SK-N-DZ (cell line): ENCODE measurements at places on chromosomes 2 and 18.

DNA sequence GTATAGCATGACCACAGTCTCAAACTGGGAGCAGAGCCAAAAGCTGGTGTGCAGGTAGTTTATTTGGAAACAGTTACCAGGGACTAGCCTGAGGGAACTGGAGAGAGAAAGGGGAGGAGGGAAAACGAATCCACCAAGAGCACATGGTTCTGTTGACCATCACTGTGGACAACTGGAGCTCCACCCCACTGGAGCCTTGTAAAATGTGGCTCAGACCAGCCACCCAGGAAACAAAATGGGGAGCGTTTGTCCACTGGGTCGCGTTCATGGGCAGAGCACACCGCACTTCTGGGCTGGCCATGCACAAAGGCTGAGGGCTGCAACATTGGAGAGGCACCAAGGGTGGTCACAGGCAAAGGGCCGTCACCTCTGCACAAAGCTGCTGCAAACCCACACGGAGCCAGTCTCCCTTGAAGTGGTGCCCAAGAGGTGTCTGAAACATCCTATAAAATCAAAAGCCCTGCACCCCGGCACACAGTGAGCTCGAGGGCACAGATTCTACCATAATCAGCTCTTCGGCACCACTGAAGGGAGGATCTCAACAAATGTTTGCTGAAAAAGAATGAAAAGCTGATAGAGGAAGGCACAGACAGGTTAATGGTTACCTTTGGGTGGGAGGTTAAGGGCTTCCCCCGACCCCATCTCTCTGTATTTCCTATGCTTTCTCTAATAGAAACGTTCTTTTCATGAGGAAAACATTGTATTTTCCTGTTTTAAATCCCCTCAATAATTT lies 192.9 kb downstream of the INHBB start:
- no peak for DNase-seq

GRCh38 chr2:67346718-67347407 lies 50.3 kb upstream of the ETAA1 start:
- no peak for DNase-seq

DNA sequence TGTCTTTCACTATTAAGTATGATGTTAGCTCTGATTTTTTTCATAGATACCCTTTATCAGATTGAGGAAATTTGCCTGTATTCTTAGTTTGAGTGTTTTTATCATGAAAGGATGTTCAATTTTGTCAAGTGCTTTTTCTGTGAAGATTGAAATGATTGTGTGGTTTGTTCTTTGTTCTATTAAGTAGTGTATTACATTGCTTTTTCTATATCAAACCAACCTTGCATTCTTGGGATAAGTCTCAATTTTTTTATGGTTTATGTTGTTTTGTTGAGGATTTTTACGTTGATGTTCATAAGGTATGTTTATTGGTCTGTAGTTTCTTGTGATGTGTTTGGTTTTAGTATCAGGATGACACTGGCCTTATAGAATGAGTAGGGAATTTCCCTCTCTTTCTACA lies 19.1 kb downstream of the PDK1 start:
- DNase-seq, result no peak

DNA sequence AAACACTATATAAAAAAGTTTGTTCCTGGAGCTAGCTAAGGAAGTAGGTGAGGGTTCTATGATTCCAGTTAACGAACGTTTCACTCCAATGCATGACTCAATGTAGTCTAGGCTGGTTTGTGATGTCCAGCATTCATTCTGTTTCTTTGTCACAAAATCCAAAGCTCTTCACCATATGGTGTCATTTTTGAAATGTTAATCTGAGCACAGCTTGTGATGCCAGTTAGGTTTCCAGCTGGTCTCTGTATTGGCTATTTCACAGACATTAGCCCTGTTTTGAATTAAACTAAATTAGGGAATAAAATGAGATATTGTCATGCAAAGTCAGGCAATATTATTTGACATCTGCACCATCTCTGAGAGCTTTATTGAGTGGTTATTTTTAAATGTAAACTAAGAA lies 159.4 kb downstream of the RBM43 start:
- DNase-seq, result no peak

GRCh38 chr2:137950238-137950637 lies 14.0 kb upstream of the HNMT start:
- no peak for DNase-seq

DNA sequence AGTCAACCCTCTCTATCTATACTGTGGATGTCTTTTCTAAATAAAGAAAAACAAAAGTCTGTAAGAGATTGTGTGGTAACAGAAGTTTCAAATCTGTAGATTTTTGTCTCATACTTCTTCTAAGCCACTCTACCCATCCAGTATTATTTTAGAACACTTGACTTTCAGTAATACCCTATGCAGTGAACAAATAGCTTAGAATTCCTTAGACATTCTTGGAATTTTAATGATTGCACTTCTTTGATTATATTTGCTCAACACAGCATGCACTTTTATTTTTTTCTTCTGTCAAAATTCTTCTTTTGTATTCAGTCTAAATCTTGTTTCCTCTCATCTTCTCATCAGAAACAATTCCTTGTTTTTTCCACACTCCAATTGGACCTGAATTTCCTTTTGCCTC lies 1080.2 kb downstream of the SUCLG1 start:
- no peak for DNase-seq

DNA sequence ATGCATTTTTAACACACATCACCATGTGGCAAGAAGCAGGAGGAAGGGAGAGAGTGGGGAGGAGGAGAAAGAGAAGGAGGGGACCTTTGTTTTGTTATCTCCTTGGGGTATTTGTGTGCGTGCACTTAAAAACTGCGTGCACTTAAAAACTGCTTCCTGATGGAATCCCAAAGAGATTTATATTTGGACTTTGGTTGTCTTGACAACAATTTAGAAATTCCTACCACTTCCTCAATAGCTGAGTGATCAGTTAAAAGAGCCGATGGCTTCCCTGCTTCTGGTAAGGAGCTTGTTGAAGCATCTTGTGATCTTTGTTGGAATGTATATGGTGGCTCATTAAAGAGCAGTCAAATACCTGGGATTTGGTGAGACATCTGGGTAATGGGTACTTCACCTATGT lies 4.5 kb downstream of the RAB31 start:
- no peak for DNase-seq

DNA sequence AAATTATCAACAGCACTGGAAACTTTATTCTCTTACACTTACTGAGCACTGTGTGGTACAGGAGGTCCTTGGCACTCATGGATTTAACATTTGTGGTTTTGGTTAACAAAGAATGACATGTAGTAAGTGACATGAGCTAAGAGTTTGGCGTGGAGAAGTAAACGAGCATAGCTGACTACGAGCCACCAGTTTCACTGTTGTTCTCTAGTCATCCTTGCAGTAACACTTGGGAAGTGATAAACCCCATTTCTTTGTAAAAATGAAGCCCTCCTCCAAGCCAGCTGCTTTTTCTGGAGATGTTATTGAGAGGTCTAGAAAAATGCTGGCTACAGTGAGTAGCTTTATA lies 32.7 kb downstream of the QPCT start:
- DNase-seq, result no peak

DNA sequence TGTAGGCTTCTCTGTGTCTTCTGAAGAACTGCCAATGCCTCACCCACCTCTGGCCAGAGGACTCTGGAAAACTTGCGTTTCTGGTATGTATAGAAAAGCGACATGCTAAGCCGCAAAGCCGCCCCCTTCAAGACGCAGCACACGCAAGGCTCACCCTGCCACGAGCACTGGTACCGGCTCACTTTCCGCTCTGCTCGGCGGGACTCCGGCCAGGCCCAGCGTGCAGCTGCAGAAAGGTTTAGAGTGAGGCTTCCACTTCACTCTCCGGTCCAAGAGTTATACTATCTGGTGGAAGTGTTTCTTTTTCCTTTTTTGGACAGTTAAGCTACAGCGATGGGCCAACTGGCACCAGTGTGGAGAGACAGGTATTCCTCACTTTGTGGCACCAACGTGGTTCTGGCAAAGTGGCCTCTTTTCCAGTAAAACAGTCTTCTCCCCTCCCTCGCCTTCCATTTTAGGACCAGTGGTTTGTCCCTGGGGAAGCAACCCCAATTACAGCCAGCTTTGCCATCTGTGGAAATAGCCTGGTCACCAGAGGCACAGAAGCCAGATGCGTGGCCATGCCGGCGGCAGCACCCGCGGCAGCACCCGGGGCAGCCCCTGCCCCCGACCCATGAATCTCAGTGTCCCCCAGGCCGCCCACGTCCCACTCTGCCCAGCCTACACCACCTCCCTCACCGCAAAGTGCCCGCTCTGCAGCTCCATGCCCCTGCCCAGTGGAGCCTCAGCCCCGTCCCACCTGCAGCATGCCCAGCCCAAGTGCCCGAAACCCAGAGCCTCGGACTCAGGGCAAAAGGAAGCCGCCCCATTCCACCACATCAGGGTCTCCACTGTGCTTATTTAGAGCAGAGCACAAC lies 91.6 kb upstream of the CTDP1 start:
- no peak for DNase-seq

DNA sequence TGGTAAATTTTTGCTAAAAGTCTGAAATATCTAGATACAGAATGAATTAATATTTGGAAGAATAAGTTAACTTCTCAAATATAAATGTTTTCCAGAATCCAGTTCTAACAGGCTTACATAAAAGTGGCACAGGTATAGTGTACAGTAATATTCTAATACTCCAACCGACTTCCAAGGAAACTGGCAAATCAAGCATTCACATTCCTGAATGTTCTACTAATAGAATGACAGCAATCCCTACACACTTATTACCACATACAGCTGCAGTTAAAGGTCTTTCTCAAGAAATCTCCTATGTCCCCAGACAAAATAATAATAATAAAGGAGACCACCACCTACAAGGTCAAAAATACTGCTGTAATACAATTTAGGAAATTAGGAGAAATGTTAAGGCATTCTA lies 31.9 kb downstream of the TMEM131 start:
- DNase-seq, result no peak

- DNase-seq, result no peak
Observed at GRCh38 chr2:142134911-142135310, 4.1 kb upstream of the LRP1B start.

DNA sequence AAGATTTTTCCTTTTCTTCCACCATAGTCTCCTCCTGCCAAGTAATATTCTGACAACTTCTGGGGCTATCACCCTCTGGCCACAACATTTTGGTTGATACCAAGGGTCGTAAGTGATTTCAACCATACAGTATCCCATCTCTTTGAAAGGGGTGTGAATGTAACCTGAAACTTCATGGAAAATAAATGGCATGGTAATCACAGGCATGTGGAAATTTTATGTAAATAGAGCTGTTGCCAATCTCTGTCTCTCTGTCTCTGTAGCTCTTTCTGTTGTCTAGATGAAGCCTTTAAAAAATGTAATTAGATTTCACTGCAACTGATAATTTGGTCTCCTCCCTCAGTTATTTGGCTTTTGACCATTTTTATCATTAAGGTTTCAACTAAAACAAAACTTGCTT lies 125.6 kb upstream of the RPRM start:
- no peak for DNase-seq

DNA sequence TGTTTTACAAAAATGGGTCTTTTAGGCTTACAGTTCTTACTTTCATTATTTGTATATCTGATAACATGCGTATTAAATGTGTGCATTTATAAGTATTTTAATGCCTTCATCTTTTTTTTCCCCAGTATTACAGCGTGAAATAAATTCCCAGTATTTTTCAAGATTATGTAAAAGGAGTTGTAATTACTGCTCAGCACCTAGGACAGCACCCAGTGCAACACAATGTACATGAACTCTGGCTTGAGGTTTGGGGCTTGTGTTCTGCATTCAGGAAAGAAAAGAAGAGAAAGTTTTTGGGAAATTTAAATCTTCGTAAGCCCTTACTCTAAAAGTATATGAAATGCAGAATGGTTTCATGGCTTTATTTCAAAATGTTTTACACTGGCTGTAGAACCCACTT lies 16.7 kb downstream of the ZNF638 start:
- DNase-seq, result no peak

- DNase-seq, result no peak
Observed at GRCh38 chr18:35086704-35087103, 45.5 kb downstream of the MAPRE2 start.

- peak; percentile 68 for DNase-seq
Observed at GRCh38 chr2:68709421-68709911, 25.1 kb upstream of the ARHGAP25 start.

DNA sequence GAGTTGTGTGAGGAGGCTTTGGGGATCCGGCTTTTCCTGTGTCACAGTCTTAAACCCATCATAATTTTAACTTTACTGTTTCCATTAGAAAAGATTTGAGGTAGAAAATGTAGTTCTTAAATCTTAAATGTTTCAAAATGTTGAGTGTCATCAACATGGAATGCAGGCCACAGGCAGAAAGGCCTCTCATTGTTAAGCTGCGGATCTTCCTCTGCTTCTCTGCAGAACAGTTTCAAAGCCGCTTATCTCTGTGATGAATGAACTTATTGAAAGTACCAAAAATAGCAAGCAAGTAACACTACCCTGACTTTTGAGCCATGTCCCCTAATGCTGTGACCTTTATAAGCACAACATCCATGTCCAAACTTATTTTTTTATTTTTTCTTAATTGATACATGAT lies 1645.8 kb downstream of the DPP10 start:
- DNase-seq, result no peak

GRCh38 chr2:127324635-127325034 lies 30.7 kb upstream of the ERCC3 start:
- peak; percentile 40 for DNase-seq

DNA sequence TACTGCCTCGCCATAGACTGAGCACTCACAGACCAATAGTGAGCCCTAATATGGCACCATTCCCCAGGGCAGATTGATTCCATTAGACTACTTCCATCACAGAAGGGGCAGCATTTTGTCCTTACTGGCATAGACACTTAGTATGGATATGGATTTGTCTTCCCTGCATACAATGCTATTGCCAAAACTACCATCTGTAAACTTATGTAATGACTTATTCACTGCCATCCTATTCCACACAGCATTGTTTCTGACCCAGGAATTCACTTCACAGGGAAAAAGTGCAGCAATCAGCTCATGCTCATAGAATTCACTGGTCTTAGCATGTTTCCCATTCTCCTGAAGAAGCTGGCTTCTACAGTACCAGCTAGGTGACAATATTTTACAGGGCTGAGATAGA lies 179.0 kb downstream of the PPP1R1C start:
- DNase-seq, result no peak

GRCh38 chr2:86027922-86028765 lies 77.5 kb downstream of the POLR1A start:
- DNase-seq, result no peak

DNA sequence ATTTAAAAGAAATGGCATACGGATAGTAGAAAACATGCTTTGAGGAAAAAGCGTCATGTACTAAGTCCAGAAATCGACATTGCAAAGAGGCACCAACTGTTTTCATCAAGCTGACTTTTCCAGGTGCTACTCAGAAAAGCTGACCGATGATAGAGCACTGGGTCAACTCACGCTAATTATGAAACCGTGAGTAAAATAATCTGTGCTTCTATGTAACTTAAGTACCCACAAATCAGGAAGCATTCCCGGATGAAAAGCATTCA lies 353 bp upstream of the NUP35 start:
- DNase-seq, result no peak

GRCh38 chr2:239145601-239146000 lies 255.2 kb downstream of the HDAC4 start:
- DNase-seq, result no peak

GRCh38 chr2:126906781-126907180 lies 8.1 kb downstream of the TEX51 start:
- no peak for DNase-seq
